CD4-positive, alpha-beta T cell treated with Interleukin-6 at 100 ng/mL for 8 hours (primary cell): ENCODE measurements at places on chromosomes 12 and 14.
A peak's percentile ranks its signal among the peaks of the same experiment; 100 is the strongest.

DNA sequence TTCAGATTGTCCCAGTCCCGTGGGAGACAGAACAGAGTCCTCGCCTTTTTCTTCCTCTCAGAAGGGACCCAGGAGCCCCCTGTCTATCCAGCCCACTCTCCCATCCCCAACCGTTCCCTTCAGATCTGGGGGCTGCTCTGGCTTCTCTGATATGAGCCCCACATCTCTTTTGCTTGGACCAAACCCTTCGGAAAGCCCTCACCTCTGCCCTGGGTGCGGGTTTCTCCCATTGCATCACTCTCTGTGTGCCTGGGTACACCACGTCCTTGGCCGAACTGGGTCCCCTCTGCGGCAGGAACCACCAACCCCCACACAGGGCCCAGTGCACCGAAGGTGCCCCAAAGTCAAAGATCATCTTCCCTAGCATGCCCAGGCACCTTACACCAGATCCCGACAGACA, 87.8 kb downstream of the DICER1 start:
- DNase-seq = no peak

GRCh38 chr14:69370061-69370460, 28.0 kb downstream of the ERH start:
- no peak for DNase-seq

GRCh38 chr12:119840582-119840981, 36.5 kb downstream of the CIT start:
- DNase-seq = no peak

- DNase-seq = no peak
Observed at GRCh38 chr14:59595071-59595470, 18.5 kb upstream of the CCDC175 start.

- DNase-seq = peak; percentile 11
Observed at GRCh38 chr12:53564278-53564677, 57.0 kb upstream of the NPFF start.

GRCh38 chr12:92993259-92993658, 64.2 kb upstream of the EEA1 start:
- no peak for DNase-seq

GRCh38 chr14:39621223-39621622, 189.0 kb upstream of the FBXO33 start:
- no peak for DNase-seq

DNA sequence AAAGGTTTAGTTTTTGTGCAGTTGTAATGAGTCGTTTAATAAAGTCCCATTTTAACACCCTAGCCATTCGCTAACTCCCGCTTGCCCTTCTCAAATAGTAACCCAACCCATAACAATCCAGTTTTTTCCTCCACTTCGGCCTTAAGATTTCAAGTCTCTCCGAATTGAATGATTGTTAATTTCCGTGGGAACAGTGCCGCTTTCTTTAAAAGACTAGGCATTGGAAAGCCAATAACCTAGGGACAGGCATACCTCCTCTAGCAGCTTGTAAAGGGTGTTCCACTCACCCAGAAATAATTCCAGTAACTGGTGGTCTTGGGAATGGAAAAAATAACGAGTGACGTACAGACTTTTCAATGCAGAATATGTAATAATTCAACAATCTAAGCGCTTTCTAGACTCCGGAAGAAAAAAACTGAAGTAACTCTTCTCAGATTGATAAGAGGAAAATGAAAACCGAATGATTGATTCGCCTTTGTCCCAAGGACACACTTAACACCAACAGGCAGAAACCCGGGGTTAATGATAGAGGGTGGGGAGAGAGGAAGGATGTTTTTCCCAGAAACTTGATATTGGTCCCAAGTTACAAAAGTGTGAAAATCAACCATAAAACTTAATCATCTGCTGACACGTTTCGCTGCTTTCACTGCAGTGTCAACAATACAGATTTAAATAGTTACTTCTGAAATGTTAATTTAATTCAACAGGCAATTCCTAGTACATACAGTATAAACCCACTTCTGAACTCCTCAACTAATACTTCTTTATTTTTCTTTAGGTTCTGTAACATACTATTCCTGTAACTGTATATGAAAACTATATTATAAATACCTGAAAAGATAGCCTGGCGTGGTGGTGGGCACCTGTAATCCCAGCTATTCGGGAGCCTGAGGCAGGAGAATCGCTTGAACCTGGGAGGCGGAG, 1.0 kb upstream of the SINHCAF start:
- no peak for DNase-seq

- DNase-seq = peak; percentile 55
Observed at GRCh38 chr12:53205747-53206419, 1.2 kb downstream of the ITGB7 start.

DNA sequence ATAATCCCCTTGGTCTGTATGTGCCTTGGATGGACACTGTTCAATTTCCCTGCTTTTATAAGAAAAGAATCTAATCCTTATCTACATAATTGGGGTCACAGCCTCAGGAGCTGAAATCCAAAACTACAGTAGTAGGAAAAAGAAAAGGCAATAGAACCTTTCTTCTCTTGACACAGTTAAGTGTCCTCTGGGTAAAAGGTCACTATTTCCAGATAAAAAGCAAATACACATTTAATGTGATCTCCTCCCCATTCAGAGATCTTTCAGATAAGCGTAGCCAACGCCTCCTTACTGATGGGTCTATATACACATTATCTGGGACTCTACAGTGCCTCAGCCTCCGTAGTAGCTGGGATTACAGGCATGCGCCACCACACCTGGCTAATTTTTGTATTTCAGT, 73.4 kb downstream of the CLIP1 start:
- DNase-seq = no peak

- no peak for DNase-seq
Observed at GRCh38 chr12:70096759-70097410, 146.3 kb upstream of the CNOT2 start.

DNA sequence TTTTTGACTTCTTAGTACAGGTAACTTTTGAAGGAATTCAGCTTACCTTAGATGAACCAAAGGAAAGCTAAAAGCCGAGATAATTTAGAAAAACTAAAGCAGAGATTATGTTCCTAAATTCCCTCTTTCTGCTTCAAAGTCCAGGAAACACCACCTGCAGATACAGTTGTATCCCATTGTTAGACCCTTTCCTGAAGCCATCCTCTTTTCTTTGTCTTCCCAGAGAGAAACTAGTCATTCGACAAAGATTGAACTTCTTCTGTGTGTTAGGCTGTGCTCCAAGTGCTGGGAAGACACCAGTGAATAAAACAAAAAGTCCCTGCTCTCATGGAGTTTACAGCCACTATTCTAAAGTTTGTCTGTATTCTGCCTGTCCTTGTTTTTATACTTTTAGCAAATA, 29.3 kb downstream of the PPM1A start:
- no peak for DNase-seq

GRCh38 chr12:19404242-19404880, 34.9 kb upstream of the AEBP2 start:
- peak; percentile 21 for DNase-seq

- no peak for DNase-seq
Observed at GRCh38 chr14:91770185-91770584, 38.3 kb upstream of the CATSPERB start.

DNA sequence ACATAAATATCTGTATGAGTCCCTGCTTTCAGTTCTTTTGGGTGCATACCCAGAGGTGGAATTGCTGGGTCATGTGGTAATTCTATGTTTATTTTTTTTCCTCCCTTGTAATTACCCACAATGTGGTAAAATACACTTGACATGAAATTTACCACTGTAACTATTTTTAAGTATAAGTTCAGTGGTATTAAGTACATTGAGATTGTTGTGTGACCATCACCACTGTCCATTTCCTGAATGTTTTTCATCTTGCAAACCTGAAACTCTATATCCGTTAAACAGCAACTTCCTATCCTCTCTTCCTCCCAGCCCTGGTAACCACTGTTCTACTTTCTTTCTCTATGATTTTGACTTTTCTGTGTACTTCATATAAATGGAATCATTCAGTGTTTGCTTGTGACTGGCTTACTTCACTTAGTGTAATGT, 51.4 kb downstream of the BORCS5 start:
- peak; percentile 15 for DNase-seq

DNA sequence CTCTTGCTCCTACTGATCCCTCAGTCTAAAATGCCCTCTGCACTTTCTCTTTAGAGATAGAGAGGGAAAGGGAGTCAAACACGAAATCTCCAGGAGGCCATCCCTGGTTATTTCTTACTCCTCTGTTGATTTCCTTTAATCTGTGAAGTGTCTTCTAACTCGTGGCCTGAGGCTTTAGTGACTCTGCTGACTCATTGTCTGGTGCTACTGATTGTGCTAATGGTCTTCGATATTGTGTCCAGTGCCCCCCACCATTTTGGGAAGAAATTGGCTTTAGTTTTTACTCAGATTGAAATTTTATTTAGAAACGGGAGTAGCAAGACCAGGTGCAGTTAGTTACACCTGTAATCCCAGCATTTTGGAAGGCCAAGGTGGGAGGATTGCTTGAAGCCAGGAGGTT, 839 bp downstream of the CLEC9A start:
- no peak for DNase-seq

GRCh38 chr12:127767656-127768055, 499.3 kb upstream of the TMEM132C start:
- no peak for DNase-seq

- DNase-seq = no peak
Observed at GRCh38 chr12:10968765-10969456, 17.8 kb downstream of the TAS2R50 start.

- no peak for DNase-seq
Observed at GRCh38 chr12:124716208-124717130, 147.2 kb downstream of the SCARB1 start.

- no peak for DNase-seq
Observed at GRCh38 chr14:32256576-32256975, 53.5 kb upstream of the RNU6-8 start.

DNA sequence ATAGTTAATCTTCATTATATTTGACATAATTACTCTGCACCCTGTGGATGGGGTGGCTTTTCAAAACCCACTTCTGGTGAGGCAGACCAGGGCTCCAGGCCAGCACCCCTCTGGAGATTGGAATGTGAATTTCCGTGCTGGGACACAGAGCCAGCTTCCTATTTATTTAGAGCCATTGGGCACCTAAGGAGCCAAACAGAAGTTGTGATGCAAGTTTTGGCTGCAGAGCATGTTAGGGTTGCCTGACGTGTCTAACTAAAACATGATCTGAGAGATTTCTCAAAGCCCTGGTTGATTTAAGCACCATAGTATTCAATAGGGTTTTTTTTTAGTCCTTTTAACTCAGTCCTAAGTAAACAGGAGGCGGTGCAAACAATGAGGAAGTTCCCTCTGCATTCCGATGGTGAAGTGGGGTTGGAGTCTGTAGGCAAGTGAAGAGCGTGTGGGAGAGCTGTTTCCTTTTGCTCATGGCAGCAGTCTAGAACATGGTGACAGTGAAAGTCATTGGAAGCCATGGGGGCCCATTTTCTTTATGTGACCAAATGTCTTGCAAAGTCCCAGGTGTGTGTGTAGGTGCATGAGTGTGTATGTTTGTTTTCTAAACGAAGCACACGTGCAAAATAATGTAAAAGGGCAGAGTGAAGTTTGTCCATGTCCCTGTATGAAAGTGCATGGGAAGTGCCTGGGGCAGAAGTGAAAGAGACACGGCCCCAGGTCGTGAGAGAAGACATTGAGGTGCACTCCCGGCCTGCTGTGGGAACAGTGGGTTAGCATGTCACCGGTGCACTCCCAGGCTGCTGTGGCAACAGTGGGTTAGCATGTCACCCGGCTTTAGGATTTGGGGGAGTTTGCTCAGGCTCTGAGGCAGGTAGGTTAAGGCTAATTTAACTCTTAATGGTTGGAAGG, 117.7 kb downstream of the PRKCH start:
- DNase-seq = peak; percentile 38

DNA sequence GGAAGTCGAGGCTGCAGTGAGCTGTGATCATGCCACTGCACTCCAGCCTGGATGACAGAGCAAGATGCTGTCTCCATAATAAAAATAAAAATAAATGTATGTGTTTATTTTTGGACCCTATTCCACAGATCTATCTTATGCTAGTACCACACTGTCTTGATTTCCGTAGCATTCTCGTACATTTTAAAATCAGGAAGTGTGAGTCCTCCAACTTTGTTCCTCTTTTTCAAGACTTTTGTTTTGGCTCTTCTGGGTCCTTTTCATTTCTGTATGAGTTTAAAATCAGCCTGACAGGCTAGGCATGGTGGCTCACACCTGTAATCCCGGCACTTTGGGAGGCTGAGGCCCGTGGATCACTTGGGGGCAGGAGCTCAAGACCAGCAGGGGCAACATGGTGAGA, 25.8 kb downstream of the DAO start:
- DNase-seq = no peak

DNA sequence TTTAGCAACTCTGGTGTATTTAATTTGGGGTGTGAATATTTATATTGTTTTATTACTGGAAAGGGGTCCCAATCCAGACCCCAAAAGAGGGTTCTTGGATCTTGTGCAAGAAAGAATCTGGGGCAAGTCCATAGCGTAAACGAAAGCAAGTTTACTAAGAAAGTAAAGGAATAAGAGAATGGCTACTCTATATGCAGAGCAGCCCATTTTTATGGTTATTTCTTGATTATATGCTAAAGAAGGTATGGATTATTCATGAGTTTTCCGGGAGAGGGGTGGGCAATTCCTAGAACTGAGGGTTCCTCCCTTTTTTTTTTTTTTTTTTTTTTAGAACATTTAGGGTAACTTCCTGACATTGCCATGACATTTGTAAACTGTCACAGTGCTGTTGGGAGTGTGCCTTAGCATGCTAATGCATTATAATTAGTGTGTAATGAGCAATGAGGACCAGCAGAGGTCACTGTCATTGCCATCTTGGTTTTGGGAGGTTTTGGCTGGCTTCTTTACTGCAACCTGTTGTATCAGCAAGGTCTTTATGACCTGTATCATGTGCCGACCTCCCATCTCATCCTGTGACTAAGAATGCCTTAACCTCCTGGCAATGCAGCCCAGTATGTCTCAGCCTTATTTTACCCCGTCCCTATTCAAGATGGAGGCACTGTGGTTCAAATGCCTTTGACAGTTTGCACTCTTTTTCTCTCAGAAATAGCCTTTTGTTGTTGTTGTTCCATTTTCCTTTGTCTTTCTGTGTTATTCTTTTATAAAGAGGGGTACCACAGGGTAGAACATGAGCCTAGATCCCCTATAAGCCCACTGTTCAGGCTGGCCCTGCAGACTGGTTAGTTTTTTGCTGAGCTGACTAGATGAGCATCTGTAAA, 75.5 kb upstream of the DCD start:
- peak; percentile 34 for DNase-seq
